ENCODE measurements at places on chromosomes 11 and 22. TPM values are rescaled to one million over a fixed set of nuclear protein-coding genes. Genes with fewer than 3 reads are reported as not detected.

OR5F1 gene
- not detected for total RNA-seq

GRCh38 chr11:126118806-126119205 lies 56.1 kb upstream of the CDON start:
- H3K27ac ChIP-seq = no peak overlapping the region
- DNase-seq = no peak
- no peaks in the 10 kb centered on the region for H3K4me1 ChIP-seq

PEX16 gene
- 41.4 TPM for total RNA-seq

GRCh38 chr22:24390576-24390975 lies 36.8 kb upstream of the ADORA2A start:
- H3K4me1 ChIP-seq = no peaks in the 10 kb centered on the region
- no peaks in the 10 kb centered on the region for H3K27me3 ChIP-seq
- H3K27ac ChIP-seq = no peak overlapping the region
- no peaks in the 10 kb centered on the region for H3K36me3 ChIP-seq

SAA1 gene
- total RNA-seq = not detected

MRGPRF gene
- not detected for total RNA-seq

GRCh38 chr22:40046126-40046525 lies 51.4 kb downstream of the FAM83F start:
- H3K36me3 ChIP-seq = no peaks in the 10 kb centered on the region
- H3K27me3 ChIP-seq = no peaks in the 10 kb centered on the region
- H3K4me1 ChIP-seq = no peaks in the 10 kb centered on the region
- no peak for DNase-seq
- peak overlapping the region; percentile 53 for H3K4me3 ChIP-seq
- no peak overlapping the region for H3K27ac ChIP-seq

RFPL1 gene
- not detected for total RNA-seq

DNA sequence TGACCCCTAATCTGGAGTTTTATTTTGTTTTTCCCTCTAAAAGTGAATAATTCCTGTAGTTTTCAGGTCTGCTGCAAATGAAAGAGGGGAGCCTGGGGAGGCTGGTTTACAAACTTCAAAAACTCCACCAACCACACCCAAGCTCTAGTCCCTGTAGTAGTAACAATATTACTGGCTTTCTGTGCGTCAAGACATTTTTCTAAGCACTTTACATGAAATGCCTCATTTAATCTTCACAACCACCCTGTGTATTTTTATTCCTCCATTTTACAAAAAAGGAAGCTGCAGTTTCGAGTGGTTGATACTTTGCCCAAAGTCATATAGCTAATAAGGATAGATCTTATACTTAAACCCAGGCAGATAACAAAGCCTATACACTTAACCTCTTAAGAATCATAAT lies 23.5 kb downstream of the CTNND1 start:
- no peak overlapping the region for H3K27ac ChIP-seq
- peaks cover 94% of the 10 kb centered on the region for H3K4me1 ChIP-seq
- no peak overlapping the region for H3K4me3 ChIP-seq
- no peak for DNase-seq
- H3K27me3 ChIP-seq = no peaks in the 10 kb centered on the region
- H3K36me3 ChIP-seq = no peaks in the 10 kb centered on the region

DNA sequence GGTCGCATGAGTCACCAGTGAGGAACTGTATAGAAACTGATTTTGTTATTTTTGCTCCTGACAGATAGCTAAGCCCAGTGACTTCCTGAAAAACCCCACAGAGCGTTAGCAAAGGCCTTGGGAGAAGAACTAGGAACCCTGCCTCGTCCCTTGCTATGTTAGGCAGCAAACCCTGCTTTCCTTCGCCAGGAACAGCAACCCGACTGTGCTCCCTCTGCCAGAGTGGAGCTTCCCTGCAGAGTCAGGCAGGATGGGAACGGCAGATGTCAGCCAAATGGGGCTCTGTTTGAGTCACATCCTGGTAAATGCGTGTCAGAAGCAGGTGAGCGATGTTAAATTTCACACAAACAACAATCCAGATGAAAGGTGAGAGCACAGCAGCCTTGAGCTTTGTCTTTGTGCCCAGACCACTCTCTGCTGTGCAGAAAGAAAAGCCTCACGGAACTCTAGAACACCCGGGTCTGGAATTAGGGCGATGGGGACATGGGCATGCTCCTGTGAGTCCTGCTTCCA lies 186.6 kb downstream of the ADAMTS15 start:
- no peaks in the 10 kb centered on the region for H3K36me3 ChIP-seq
- peaks cover 1% of the 10 kb centered on the region for H3K27me3 ChIP-seq
- H3K4me1 ChIP-seq = peaks cover 7% of the 10 kb centered on the region
- no peak overlapping the region for H3K27ac ChIP-seq
- no peak for DNase-seq

DPAGT1 gene
- total RNA-seq = 117 TPM

TMEM45B gene
- 60.0 TPM for total RNA-seq

DGCR6L gene
- total RNA-seq = 37.4 TPM

MMP12 gene
- total RNA-seq = not detected

DNA sequence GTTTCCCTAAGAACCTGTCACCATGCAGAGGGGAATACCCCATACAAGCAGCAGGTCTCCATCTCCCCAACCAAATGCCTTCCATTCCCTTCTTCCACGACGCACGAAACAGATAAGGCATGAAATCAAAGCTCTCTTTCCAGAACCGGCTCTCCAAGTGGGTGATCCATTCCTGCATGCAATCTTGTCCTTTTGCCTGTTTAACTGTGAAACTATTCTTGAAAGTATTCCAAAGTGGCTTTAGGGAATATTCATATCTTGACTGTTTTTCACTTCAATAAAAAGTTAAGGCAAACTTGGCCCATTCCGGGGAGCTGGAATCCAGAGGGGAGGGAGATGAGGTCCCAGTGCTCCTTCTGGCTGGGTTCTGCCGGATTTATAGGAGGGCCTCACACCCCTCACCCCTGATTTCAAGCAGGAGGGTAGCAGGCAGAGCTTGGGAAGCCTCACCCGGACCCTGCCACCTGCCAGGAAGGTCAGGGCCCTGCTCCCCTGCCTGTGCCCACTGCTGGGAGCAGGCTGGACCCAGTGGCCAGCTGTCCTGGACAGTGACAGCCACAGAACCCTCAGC lies 60.9 kb downstream of the SCGB1A1 start:
- DNase-seq = no peak
- no peaks in the 10 kb centered on the region for H3K27me3 ChIP-seq
- no peaks in the 10 kb centered on the region for H3K36me3 ChIP-seq
- no peak overlapping the region for H3K4me3 ChIP-seq
- H3K27ac ChIP-seq = peak overlapping the region; percentile 92

DNA sequence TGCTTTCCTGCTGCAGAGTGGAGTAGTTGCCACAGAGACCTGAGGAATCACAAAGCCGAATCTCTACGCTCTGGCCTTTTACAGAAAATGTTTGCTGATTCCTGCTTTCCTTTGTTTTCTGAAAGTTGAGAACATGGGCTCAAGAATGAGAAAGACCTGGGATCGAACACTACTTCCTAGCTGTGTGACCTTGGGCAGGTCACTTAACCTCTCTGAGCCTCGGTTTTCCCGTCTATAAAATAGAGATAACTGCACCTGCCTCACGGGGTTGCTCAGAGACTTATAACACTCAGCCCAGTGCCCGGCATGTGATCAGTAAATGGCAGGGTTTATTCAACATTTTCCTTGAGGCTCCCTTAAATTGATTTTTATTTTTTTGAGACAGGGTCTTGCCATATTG lies 70.9 kb upstream of the ALX4 start:
- H3K27me3 ChIP-seq = no peaks in the 10 kb centered on the region
- no peak overlapping the region for H3K4me3 ChIP-seq
- no peak overlapping the region for H3K27ac ChIP-seq
- DNase-seq = no peak
- H3K4me1 ChIP-seq = no peaks in the 10 kb centered on the region

DNA sequence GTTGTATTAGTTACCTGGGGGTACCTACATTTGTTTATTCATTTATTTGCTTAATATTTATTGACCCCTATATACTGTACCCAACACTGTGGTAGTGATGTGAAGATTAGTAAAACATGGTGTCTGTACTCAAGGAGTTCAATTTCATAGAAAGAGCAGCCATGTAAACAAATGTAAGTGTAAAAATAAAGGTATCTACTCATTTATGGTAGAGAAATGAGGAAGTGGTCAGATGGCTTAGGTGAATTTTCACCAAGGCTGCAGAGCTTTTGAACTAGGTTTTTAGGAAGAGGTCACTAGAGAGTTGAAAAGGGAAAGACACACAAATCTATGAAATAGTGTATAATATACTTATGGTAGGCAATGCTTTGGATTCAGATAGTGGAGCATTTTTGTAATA lies 11.1 kb downstream of the CTR9 start:
- no peaks in the 10 kb centered on the region for H3K27me3 ChIP-seq
- no peak overlapping the region for H3K27ac ChIP-seq
- H3K4me3 ChIP-seq = no peak overlapping the region
- H3K36me3 ChIP-seq = no peaks in the 10 kb centered on the region
- H3K4me1 ChIP-seq = no peaks in the 10 kb centered on the region

YAP1 gene
- total RNA-seq = 207 TPM

BAIAP2L2 gene
- total RNA-seq = 4.9 TPM

DNA sequence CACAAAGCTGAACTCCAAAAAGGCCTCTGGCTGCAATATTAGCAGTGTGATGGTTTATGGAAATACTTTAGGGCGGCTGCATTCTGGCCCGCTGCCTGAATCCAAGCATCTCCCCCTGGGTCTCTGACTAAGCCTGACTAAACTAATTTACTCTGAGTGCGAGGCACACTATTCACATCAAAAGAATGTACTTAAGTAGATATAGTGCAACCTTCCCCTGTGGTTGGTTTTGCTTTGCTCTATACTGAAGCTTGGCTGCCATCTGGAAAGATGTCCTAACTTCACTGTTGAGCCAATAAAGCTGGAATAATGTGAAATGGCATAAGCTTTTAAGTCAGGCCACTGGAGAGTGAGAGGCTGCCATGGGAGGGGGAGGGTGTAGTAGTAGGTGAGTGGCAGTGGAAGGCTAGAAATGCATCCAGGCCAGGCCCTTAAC lies 321.6 kb downstream of the AASDHPPT start:
- no peak overlapping the region for H3K4me3 ChIP-seq
- H3K27me3 ChIP-seq = no peaks in the 10 kb centered on the region
- H3K4me1 ChIP-seq = no peaks in the 10 kb centered on the region

DNA sequence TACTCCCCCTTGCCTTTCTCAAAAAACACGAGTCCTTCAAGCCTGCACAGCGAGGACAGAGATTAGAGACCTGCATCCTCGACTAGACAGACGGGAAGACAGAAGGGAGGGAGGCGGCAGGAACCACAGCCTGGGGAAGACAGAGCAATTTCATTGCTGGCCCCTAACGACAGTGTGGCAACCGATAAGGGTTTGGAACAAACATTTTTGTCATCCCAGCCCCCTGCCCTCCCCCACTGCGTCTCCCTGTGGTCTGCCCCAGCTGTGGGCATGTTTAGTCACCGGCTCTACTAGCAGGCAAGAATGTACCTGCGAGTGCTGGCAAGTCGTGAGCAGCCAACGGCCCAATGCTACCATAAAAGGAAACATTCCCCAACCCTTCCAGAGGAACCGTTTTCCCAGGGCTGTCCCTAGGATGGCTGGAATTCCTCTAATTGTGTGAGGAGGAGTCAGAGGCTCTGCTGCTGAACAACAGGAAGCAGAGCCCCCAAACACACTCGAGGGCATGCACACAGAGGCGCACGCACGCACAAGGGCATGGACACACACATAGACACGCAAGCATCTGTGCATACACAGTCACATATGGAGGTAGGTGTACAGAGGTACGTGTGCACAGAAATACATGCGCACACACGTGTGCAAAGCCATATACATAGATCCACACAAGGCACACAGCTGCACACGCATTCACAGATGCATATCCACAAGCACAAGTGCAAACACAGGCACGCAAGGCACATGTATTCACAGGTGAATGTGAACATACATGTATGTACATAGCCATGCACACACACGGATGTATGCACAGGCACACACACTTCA lies 58.3 kb downstream of the MYH9 start:
- peaks cover 8% of the 10 kb centered on the region for H3K36me3 ChIP-seq
- H3K4me1 ChIP-seq = peaks cover 62% of the 10 kb centered on the region
- H3K4me3 ChIP-seq = no peak overlapping the region

CASP5 gene
- 1.4 TPM for total RNA-seq

DNA sequence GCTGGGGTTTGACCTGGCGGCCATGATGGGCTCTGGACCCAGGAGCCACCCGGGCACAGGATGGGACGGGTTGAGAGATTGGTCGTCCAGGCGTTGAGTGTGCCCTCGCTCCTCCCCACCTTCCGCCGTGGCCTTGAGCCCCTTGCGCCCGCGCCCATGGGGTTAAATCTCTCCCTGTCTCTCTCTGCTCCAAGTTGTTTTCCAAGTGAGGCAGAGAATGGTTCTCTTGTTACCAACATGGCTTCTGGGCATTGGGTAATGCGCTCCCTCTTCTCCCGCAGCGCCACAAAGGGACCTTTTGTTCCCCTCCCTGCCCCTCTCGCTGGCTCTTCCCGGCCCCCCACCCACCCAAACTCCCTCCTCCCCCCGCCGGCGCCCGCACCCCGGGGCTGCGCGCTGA lies 18.8 kb upstream of the PICK1 start:
- H3K36me3 ChIP-seq = no peaks in the 10 kb centered on the region
- no peak overlapping the region for H3K4me3 ChIP-seq
- no peak overlapping the region for H3K27ac ChIP-seq
- no peak for DNase-seq

DNA sequence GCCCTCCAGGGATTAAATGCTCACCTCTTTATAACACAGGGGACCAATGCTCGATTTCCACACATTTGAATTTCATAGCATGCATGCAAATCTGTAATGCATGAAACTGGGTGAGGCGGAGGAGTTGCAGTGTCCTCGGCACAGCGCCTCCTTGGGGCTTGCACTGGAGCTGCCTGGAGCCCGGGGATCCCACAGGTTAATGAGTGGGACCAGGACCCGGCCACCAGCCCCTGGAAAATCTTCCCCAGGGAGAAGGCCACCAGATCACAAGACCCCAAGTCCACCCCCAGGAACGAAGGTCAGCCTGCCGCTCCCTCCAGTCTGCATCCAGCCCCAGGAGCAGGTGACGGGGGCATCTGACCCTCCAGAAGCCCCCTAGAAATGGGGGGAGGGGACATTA lies 119.1 kb downstream of the MN1 start:
- H3K4me1 ChIP-seq = 0 out of 2 replicates have a peak, but pooled peaks cover 8% of the 10 kb centered on the region
- H3K4me3 ChIP-seq = no peak overlapping the region
- H3K27ac ChIP-seq = no peak overlapping the region
- H3K27me3 ChIP-seq = no peaks in the 10 kb centered on the region
- no peaks in the 10 kb centered on the region for H3K36me3 ChIP-seq
- DNase-seq = peak; percentile 10

DNA sequence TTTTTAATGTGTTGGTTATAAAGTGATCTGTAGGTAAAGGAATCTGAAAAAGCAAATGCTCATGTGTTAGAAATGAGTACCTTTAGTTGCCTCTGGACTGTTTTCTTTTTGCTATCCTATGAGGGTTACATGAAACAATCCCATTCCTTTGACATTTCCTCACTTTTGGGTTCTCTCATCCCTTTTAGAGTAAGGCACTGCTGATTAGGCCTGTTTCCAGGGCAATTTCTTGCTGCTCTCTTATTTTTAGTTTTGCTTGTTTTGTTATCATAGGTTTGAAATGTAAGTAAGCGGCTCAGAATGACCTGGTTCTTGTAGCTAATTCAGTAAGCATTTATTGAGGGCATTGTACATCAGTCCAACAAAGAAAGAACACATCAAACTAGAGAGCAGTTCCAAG lies 138.9 kb downstream of the DDX10 start:
- H3K4me1 ChIP-seq = peaks cover 16% of the 10 kb centered on the region
- no peak overlapping the region for H3K27ac ChIP-seq
- H3K36me3 ChIP-seq = no peaks in the 10 kb centered on the region
- DNase-seq = no peak

P2RX6 gene
- not detected for total RNA-seq

Data from Caco-2 (cell line).